ENCODE measurements at places on chromosomes 3 and 15.

- DNase-seq: no peak
Observed at GRCh38 chr3:133192363-133192945, 154.3 kb downstream of the TMEM108 start.

GRCh38 chr3:46893763-46894162 lies 16.2 kb downstream of the PTH1R start:
- DNase-seq: no peak

- no peak for DNase-seq
Observed at GRCh38 chr3:57017459-57017845, 43.0 kb upstream of the SPATA12 start.

- no peak for DNase-seq
Observed at GRCh38 chr15:29570948-29571791, 251.1 kb downstream of the TJP1 start.

- DNase-seq: no peak
Observed at GRCh38 chr15:56654624-56655023, 78.7 kb downstream of the ZNF280D start.

All from breast epithelium (tissue), 4 donors.